RWPE1 (cell line): ENCODE measurements at places on chromosomes 2 and 18.

- DNase-seq, result no peak
These were observed 79.6 kb downstream of the SUMO1 start for GRCh38 chr2:202158796-202159195.

DNA sequence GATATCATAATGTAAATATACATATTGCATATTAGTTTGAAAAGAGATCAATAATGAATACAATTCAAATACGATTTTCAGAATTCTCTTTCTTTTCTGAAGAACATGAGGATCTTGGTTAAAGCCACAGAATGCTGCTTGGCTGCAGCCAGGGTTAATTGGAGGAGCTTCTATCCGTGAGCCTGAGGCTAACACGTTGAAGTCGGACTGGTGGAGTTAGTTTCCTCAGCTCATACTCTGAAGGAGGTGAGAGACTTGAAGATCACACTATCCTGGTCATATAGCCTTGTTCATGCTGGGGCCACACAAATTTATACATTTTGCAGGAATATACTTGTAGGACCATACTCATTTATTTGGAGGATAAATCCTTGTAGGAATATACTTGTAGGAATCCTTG lies 335.8 kb downstream of the TRIB2 start:
- DNase-seq, result no peak

DNA sequence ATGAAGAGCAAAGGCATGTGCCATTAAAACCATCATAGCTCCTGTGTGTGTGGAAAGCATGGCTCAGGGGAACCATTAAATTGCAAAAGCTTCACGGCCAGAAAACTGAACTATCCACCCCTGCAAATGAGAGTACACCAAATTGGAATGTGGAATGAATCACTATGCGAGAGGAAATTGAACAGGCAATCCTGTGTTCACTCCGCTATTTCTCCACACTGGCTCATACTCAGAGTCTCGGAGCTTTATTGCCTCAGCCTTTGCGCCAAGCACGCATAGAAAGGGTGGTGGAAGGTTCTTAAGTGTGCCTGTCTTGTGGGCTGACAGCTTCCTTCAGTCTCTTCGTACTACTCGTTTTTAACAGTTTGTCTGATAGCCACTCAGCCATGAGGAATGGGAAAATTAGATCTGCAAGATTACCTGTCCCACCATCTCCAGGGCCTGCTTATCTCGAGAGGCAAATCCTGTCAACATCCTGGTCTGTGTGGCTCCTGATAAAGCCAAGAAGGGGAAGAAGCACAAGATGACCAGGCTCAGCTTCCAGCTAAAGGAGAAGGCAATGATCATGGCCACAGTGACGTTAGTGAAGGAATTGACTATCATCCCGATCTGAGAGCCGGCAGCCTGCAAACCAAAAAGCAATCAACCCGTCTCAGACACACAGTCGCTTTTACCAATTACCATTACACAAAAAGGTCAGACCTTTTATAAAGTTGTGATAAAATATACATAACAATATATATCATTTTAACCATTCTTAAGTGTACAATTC lies 34.9 kb downstream of the G6PC2 start:
- DNase-seq, result peak; percentile 42

GRCh38 chr2:198873503-198874471 lies 584.0 kb downstream of the SATB2 start:
- DNase-seq, result no peak

GRCh38 chr2:66581339-66582103 lies 146.6 kb downstream of the MEIS1 start:
- no peak for DNase-seq

DNA sequence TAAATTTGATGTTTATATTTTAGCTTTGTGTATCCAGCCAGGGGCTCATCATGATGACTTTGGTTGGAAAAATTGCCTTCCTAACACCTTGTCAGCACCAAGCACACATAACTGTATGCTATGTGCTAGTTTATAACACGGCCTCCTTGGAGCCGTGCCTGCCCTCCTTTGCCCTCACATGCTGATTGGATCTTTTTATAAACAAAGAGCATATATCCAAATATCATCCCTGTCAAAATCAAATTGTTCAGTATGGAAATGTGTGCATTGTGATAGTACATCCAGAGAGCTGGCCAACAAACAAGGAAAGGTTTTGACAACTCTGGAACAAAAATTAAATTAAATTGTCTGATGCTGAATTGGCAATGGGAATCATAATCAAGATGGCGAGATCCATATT lies 241.5 kb downstream of the DCDC2C start:
- DNase-seq, result no peak

- peak; percentile 45 for DNase-seq
These were observed 31.7 kb downstream of the LPIN2 start for GRCh38 chr18:2981212-2981728.

DNA sequence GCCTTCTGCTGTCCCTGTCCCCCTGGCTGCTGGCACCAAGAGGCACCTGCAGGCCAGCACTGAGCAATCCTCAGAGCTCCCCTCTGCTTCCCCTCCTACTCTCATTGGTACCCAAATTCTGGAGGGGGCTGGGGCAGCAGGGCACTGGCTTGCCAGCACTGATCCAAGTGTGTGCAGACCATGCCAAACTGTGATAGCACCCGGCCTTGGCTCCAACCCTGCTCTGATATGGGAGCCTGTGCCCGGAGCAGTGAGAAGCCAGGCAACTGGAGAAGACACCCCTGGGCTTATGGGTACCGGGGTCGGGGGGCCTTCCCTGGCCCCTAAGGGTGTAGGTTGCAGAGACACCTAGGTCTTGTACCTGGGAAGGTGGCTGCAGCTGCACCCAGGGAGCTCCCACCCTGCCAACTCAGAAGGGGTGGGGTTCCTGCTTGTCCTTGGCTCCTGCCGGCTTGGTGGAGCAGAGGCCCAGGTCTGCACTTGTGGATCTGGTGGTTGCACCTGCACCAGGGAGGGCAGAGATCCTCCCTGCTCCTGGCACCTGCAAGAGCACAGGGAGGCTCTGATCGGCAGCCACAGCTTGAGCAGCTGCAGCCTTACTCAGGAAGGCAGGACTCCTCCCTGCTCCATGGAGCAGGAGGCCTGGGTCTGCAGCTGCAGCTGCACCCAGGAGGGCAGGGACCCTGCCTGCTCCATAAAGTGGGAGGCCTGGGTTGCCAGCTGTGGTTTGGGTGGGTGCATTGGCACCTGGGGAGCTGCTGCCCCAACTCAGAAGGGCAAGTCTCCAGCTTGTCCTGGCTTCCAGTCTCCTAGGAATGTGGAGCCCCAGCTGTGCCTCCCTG lies 96.3 kb downstream of the BCL2L11 start:
- no peak for DNase-seq

GRCh38 chr2:39435234-39435633 lies 1.9 kb downstream of the MAP4K3 start:
- DNase-seq, result no peak

DNA sequence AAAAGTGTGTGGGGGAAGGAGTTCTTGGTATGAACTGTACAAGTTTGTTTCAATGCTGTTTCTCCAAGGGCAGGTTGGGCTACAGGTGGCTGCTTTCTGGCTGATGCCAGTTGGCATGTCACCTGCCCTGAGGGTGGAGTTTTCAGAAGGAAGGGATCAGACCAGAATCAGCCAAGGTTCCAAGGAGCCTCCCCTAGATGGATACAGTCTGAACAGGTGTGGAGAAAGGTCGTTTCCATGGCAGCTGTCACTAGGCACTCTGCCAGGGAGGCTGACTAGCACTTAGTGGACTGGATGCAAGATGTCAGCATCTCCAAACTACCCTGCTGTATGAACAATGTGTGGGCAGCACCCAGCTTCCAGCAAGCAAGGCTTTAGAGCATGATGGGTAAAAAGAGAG lies 444.4 kb upstream of the HNRNPA3 start:
- no peak for DNase-seq

DNA sequence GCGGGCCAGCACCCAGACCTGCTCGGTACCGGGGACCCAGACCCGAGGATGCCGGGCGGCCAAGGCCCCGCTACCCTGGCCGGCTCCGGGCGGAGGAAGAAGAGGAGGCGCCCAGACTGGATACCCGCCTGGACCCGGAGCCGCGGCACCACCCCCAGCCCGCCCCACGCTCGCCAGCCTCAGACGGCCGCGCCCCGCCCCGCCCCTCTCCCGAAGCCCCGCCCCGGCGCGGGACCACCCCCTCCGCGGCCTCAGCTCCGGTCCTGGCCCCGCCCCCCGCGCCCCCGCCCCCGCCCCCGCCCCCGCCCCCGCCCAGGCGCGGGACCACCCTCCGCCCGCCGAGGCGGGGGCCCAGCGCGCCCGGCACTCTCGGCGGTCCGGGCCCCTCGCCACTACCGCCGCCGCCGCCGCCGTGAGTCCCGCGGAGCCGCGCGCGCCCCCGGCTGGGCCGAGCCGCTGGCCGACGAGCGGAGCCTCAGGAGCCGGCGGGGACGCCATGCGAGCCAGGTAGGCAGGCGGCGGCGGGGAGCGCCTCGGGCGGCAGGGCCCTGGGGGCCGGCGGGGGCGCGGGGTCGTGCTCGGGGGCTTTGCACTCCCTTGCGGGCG lies at the start of gene SH3BP4:
Gene SH3BP4 (plus strand): TSS at position 354 of the 606 bp plus-strand sequence. CDS start 82,986 bp downstream, outside the sequence.
- peak; percentile 89 for DNase-seq
